Activated T-cell treated with anti-CD3 and anti-CD28 coated beads for 48 hours (primary cell): ENCODE measurements at places on chromosomes 16 and 17.

GRCh38 chr17:70521821-70522256, 352.5 kb downstream of the KCNJ2 start:
- no peak for DNase-seq

DNA sequence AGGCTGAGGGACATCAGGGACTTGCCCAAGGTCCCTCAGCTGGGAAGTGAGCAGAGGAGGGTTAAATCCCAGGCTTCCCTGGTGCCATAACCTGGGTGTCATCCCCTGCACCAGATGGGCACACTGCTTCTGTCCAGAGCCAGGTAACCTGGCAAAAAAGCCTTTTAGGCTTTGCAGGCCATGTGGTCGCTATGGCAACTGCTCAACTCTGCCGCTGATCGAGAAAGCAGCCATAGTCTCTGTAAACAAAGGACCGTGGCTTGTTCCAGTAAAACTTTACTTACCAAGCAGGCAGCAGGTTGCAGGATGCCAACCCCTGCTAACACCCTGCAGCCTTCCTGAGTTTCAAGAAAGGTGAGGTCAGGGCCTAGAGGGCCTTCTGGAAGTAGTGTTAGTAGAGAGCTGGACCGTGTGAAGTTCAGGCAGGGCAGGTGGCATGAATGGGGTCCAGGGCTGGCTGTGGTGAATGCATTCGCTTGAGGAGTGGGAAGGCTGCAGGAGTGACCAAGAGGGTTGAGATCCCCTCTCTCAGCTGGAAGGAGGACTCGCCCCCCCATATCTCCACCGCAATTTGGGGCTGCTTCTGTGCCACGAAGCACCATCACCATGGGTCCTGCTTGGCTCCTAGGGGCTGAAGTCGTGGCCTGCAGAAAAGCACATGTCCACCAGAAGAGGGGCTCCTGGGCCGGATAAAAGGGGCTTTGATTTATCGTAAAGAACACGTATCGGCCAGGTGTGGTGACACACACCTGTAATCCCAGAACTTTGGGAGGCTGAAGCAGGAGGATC, 91.3 kb downstream of the SOCS1 start:
- DNase-seq: no peak

DNA sequence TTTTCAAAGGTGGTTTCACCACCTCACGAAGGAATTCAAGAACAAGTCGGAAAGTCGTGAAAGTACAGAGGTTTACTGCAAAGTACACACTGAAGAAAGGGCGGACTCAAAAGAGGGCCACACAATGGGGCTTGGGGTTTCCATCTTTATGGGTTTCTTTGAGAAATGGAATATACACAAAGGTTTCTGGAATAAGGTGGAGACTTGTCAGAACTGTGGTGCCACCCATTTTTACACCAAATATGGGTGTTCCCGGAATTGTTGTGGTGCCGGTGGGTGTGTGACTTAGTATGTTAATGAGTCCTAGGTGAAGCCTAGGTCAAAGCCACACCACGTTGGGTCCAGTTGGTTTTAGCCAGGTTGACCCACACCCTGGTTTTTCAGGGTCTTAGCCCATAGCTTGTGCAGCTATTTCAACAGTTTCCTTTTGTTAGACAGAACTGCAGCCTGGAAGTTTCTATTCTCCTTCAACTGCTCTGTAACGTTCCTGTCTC, 567 bp upstream of the GCSH start:
- no peak for DNase-seq

DNA sequence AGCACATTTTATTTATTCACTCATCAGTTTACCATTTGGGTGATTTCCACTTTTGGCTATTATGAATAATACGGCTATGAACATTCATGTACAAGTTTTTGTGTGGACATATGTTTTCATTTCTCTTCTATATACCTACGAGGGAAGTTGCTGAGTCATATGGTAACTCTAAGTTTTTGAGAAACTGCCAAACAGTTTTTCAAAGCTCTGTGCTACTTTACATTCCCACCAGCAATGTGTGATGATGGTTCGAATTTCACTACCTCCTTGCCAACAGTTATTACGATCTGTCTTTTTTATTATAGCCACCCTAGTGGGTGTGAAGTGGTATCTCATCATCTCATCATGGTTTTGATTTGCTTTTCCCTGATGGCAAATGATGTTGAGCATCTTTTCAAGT, 63.7 kb upstream of the MRTFB start:
- DNase-seq: no peak

DNA sequence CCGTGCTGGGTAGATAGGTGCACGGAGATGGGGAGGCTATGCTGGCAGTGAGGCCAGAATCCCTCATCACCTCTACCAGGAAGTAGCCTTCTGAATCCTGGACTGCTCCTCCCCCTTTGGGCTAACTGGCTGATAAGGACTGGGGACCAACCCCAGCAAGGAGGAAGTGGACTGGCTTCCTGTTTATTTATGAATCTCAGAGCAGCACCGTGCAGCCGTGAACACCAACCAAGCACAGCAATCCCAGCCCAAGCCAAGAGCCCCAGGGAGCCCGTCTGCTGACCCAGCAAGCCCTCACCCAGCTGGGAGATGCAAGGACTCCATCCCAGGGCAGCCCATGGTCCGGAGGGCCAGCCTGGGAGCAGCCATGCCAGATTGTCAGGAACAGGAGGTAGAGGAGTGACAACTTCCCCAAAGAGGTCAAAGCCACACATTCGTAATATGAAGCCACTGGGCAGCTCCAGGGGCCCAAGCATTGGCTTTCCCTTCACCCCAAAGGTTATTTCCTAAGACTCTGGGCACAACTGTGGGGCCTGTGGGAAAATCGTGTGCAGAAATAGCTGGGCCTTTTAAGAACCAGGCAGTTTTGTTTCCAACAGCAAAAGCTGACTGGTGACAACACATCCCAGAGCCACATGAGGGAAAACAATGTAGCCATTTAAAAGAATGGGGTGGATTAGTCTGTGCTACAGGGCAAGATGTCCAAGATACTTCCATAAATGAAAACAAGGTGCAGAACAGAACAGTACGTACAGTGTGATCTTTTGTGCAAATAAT, 23.9 kb downstream of the PHB1 start:
- no peak for DNase-seq

DNA sequence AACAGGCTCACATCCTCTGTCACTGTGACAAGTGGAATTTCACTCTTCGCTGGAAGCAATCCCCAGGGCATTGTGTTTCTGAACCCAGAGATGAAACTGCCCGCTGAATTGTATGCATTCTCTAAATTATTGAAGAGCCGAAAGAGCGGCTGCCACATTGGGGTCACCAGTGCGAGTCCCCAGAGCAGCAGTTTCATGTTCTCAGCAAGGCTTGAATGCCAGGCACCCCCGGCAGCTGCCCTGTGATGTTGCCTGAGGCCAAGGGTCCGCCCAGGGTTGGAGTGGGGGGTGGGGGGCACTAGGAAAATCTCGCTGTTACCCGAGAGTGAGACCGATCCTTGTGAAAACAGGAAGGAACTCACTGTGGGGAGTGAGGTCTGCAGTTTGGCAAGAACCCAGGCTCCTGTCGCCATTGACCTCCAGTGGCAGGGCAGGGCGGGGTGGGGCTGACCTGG, 20.7 kb upstream of the BCAR1 start:
- no peak for DNase-seq

GRCh38 chr17:31788571-31788946, 70.5 kb downstream of the COPRS start:
- DNase-seq: no peak

DNA sequence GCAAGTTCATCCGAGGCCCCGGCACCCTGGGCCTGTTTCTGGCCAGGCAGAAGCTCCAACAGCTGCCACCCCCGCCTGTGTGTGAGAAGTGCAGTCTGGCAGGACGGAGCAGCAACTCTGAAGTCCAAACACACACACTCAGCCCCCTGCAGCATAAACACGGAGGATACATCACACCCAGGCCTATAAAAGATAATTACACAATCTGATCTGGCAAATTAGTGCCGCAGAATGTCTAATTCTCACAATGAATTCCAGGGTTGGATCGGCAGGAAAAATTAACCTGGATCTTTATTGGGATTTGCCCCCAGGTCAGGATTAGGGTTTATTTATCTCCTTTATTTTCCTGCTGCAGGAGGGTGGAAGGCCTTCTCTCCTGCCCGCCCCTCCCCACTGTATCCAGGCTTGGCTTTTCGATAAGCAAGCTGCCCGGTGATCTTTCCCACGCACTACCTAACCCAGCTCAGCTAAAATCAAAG, 311.4 kb downstream of the SOX9 start:
- DNase-seq: no peak

- DNase-seq: no peak
Measured at GRCh38 chr16:75043175-75043895, 44.5 kb downstream of the ZNRF1 start.

- DNase-seq: no peak
Measured at GRCh38 chr17:69402052-69402451, 12.4 kb upstream of the MAP2K6 start.

DNA sequence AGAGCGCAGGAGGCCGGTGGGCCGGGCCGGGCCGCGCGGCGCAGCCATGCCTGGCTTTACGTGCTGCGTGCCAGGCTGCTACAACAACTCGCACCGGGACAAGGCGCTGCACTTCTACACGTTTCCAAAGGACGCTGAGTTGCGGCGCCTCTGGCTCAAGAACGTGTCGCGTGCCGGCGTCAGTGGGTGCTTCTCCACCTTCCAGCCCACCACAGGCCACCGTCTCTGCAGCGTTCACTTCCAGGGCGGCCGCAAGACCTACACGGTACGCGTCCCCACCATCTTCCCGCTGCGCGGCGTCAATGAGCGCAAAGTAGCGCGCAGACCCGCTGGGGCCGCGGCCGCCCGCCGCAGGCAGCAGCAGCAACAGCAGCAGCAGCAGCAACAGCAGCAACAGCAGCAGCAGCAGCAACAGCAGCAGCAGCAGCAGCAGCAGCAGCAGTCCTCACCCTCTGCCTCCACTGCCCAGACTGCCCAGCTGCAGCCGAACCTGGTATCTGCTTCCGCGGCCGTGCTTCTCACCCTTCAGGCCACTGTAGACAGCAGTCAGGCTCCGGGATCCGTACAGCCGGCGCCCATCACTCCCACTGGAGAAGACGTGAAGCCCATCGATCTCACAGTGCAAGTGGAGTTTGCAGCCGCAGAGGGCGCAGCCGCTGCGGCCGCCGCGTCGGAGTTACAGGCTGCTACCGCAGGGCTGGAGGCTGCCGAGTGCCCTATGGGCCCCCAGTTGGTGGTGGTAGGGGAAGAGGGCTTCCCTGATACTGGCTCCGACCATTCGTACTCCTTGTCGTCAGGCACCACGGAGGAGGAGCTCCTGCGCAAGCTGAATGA, 606 bp downstream of the THAP11 start:
- peak; percentile 59 for DNase-seq

GRCh38 chr16:12340151-12340733, 363.7 kb downstream of the SNX29 start:
- DNase-seq: no peak

- DNase-seq: no peak
Measured at GRCh38 chr16:87192452-87193073, 124.6 kb downstream of the C16orf95 start.

GRCh38 chr17:66114609-66115008, 77.3 kb downstream of the CEP112 start:
- no peak for DNase-seq
